ENCODE measurements at places on chromosomes 2 and 18.

DNA sequence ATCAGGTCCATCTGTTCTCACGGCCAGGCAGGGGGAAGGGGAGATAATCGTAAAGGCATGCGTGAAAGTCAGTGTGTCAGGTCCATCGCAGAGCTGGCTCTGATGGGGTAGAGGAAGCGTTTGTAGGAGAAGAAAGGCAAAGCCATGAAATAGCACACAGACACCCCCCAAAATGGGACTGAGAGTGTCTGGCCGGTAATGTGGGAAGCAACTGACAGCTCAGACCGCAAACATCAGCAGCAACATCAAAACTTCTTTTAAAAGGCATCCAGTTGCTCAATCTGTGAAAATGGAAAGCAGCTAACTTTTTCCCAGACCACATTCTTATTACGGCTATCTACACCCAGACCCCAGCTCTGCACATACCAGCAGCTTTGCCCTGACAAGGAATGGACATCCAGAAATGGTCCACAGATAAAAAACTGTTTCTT, 232.6 kb downstream of the EN1 start:
- no peak for DNase-seq

- DNase-seq: no peak
Measured at GRCh38 chr2:227860221-227860641, 11.2 kb upstream of the DAW1 start.

GRCh38 chr2:143545059-143545948, 416.1 kb downstream of the ARHGAP15 start:
- no peak for DNase-seq

- DNase-seq: no peak
Measured at GRCh38 chr2:213157242-213157641, 5.8 kb upstream of the IKZF2 start.

DNA sequence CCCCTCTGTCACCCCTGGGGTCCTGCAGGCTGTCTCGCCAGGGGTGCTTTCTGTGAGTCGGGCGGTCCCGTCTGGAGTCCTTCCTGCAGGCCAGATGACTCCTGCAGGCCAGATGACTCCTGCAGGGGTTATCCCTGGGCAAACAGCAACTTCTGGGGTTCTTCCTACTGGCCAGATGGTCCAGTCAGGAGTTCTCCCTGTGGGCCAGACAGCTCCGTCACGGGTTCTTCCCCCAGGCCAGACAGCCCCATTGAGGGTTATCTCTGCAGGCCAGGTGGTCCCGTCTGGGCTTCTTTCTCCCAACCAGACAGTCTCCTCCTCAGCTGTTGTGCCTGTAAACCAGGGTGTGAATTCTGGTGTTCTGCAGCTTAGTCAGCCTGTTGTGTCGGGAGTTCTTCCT, 27.6 kb downstream of the ADNP2 start:
- no peak for DNase-seq

GRCh38 chr2:23791030-23791429, 135.9 kb downstream of the ATAD2B start:
- DNase-seq: no peak

GRCh38 chr2:174821628-174822027, 57.4 kb upstream of the CHRNA1 start:
- no peak for DNase-seq

DNA sequence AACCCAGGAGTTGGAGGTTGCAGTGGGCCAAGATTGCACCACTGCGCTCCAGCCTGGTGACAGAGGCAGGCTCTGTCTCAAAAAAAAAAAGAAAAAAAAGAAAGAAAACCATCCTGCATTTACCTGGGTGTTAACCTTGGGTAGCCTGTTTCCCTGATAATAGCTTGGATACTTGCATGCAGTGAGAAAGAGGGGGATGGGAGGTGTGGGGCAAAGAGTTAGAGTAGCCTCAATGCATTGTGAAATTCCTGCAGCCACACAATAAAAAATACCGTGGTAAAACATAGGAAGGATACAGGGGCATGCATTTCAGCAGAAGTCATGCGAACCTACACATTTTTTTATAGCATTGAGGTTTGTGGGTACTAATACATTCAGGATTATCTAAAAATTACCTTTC, 76.6 kb upstream of the ZNF516 start:
- DNase-seq: no peak

DNA sequence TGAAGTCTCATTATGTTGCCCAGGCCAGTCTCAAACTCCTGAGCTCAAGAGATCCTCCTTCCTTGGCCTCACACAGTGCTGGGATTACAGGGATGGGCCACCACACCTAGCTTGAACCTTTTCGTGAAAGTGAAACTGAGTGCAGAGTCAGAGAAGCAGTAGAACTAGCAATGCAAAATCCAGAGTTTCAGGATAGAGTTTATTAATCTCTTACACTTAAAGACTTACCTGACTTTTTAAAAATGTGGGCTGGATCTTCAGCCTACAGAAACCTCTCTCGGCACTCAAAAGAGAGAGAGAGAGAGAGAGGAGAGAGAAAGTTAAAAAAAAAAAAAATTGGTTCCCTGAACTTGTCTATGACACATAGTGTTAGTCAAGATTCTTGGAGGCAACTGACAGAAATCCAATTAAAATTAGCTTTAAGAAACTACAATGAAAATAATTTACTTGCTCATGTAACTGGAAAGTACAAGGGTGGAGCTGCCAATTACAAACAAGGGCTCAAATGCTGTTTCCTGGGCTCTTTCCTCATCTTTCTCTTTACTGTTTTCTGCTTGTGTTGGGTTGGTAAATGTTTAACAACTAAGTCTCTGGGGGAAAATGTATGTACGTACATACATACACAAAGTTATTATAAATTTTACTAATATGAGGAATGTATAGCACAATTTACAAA, 98.1 kb upstream of the CERS6 start:
- DNase-seq: no peak

Data from stimulated activated CD8-positive, alpha-beta memory T cell treated with anti-CD3 and anti-CD28 coated beads, Interleukin-4, amount 100 ng/mL, for 4 hours (primary cell).